ENCODE measurements at places on chromosomes 4 and X. TPM values are rescaled to one million over a fixed set of nuclear protein-coding genes. Genes with fewer than 3 reads are reported as not detected.
A peak's percentile ranks its signal among the peaks of the same experiment; 100 is the strongest.

The MAML3 gene
- total RNA-seq: 0.19 TPM

The RIBC1 gene
- total RNA-seq: 0.40 TPM

The NEXMIF gene
- not detected for total RNA-seq

The YY2 gene
- total RNA-seq: 1.8 TPM

The SOWAHB gene
- not detected for total RNA-seq

The CLCN3 gene
- total RNA-seq: 32.9 TPM

The CNKSR2 gene
- 0.06 TPM for total RNA-seq

The CCNB3 gene
- total RNA-seq: 0.32 TPM

The RHOXF1 gene
- total RNA-seq: not detected

The ARR3 gene
- not detected for total RNA-seq

The KLHL8 gene
- 6.7 TPM for total RNA-seq

The SERPINA7 gene
- total RNA-seq: not detected

The TCEAL7 gene
- total RNA-seq: 61.0 TPM

The MTTP gene
- total RNA-seq: 0.06 TPM

The PSMD10 gene
- 92.3 TPM for total RNA-seq

The CT83 gene
- not detected for total RNA-seq

GRCh38 chr4:160835789-160836188 lies 1328.0 kb downstream of the FSTL5 start:
- DNase-seq: peak; percentile 5

DNA sequence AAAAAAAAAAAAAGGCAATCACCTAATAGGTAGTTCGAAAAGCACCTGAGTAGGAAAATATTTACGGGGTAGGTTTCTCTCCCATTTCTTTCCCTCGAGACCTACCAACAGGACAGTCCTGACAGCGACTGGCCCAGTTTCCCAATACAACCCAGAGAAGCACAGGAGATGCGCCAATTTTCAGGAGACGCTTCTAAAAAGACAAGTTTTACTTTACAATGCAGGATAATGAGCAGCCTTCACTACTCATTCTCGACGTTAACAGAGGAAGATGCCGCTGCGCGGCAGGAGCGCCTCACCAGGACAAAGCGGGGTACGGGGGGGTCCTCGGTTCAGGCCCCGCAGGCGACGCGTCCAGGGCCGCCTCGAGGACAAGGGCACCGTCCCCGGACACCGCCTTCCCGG lies 708 bp downstream of the BCLAF3 start:
- DNase-seq: peak; percentile 1

DNA sequence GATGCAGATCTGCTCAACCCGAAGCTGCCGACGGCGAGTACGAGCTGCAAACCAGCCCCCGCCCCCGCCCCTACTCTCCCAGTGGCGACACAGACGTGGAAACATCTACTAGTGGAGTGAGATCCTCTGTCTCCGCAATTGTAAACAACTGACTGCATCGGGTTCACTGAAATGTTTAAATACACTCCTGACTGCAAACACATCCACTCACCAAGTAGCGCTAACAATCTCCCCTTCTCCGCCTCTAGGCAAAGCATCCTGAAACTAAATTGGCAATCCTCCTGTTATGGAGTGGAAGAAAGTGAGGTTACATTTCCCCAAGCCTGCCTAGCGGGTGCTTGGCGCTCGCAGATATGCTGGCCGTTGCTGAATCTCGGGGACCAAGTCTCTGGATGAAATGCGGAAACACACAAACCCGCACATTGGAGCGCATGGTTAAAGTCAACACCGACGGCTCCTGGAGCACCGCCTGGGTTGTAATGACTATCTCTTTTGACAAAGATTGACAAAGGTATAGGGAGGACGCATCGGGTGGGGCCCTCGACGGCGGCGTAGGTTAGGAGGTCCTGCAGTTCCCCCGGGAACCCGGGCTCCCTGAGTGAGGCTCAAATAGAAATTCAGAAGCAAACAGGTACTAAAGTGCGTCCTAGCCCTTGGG lies 117.0 kb upstream of the TEX13C start:
- no peak for DNase-seq

DNA sequence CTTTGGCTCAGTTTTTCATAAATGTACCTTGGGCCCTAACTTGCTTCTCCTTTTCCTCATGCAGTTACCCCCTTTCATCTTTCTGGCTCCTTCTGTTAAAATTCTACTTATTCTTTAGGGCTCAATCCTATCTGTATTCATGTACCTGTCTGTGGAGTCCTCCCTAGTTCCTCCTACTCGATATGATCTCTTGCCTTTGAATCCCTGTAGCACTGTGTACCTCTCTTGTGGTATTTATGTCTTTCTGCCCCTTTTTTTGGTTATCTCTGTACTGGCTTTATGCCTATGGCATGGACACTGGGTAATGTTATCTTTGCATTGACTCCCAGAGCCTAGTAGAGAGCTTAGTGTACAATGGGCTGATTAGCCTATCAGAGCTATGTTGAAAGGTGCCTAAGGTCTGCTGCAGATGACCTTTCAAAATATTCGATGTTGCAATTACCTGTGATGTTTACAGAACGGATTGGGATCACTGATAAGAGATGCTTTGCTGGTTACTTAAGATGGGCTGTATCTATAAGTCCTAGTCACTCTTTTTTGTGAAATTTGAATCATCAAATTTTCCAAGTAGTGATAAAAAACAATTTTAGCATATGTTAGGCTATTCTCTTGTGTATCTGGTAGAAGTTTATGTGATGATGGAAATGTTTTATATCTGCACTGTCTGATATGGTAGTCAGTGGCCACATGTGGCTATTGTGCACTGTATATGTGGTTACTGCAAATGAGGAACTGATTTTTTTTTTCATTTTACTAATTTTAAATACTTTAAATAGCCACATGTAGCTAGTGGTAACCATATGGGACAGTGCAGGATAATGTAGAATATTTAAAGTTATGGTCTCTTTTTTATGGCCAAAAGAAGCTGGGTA lies 33.5 kb downstream of the TMEM164 start:
- no peak for DNase-seq

- DNase-seq: peak; percentile 82
Measured at GRCh38 chr4:107718351-107718965, 1.6 kb downstream of the PAPSS1 start.

DNA sequence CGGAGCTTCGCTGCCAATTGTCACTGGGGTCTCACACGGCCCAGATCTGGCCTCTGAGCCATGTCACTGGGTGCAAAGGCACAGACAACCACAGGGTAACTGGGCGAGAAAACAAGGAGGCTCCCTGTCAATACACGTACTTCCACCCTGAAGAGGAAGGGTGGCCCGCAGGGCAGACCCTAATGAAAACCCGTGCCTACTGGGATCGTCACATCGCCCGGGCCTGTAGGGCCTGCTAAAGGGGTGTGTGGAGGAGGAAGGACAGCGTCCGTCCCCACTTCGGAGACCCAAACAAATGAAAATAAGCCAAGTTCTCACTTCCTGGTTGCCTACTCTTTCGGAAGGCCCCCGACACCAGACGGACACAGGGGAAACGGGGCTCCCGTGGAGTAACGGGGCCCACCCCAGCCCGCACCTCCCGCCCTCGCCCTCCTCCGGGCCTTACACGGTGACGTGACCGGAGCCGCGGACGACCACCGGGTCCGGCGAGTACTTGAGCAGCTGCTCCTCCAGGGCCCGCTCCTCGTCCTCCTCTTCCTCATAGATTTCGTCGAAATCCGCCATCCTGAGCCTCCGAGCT lies 578 bp downstream of the CHIC2 start:
- peak; percentile 22 for DNase-seq

GRCh38 chr4:6794189-6794588 lies 11.7 kb downstream of the KIAA0232 start:
- DNase-seq: no peak

DNA sequence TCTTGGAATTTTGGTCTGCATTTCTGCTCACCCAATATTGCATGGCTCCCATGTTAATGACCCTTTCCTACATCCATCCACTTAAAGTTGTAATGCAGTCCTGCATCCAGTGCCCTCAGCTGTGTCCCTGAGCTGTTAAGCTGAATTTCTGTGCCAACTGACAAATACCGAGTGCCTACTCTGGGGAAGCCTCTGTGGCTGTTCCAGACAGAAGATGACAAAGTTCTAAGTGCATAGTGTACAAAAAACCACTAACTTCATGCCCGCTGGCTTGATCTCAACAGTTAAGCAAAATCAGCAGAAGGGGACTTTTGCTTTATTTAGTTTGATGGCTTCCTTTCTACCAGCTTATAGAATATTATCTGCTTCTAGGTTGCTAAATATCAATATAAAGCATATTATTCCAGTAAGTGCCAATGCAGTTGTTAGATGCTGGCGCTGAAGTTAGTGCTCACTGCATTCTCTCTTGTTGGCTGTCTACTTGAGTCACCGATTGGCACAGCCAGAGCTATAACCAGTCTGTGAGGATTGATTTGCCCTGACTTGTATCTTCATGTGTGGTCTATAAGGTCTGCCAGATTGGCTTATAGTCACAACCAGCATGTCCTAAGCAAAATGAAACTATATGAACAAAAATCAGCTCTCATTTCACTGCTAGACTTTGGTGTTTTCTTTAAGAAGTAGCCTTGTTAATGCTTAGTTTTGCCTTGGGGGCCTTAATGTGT lies 98.9 kb downstream of the KLHL8 start:
- no peak for DNase-seq

DNA sequence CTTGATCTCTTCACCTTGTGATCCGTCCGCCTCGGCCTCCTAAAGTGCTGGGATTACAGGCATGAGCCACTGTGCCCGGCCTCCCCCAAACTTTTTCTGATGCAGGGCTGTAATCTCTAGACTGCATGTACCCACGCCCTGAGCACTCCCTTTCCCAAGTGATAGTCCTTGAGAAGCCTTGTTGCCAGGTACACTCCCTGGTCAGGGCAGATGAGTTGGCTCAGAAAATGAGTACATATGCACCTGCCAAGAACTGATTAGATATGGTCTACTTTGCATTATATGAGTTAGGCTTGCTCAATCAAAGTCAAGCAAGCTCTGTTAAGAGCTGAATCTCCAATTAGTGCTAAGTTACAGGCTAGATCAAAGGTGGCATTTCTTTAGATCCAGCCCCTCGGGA lies 20.3 kb downstream of the APOO start:
- no peak for DNase-seq

DNA sequence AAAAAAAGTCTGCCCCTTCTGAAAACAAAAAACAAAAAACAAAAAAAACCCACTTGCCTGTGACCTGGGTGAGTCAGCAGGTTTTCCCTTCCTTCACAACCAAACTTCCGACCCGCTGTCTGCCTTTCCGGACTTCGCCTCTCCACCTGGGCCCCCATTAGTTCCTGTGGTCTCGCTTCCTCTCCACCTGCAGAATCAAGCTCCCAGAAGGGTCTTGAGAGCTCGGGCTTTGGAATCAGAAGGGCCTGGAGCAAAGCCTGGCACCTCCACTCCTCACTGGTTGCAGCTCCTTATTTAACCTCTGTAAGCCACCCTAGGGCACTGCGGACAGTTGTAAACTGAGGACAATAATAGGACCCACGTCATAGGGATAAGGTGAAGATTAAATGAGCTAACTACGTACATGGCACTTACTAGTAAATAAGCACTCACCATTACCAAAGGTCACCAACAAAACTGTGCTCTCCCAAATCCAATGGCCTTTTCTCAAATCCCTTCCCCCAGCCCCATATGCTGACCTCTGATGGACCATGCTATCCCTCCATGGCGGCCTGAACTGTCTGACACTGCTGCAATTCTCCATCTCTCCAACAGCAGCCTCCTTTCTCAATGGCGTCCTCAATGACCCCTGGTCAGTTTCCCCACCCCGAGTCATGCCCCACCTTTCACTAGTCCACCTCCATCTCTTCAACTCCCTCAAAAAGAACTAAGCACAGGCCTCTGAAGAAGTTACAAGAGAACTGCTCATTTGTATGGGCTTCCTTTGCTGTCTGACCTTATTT lies 64.2 kb downstream of the IRF2 start:
- DNase-seq: no peak

GRCh38 chr4:172514011-172514410 lies 654.6 kb upstream of the GALNT7 start:
- DNase-seq: no peak

GRCh38 chr4:134807231-134807745 lies 605.7 kb upstream of the PABPC4L start:
- DNase-seq: peak; percentile 17

DNA sequence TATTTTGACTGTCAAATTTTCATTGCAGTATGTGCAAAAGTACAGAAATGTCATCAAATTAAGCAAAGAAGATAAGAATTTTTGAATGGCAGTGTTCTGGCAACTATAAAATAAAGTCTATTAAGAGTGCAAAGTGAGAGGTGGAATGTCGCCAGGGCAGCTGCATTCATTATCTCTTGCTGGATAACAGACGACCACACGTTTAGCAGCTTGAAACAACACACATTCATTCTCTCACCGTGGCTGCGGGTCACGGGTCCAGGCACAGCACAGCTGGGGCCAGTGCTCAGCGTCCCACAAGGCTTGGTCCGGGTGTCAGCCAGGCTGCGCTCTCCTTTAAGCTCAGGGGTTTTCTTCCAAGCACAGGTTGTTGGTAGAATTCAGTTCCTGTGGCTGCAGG lies 113.9 kb downstream of the GPR143 start:
- no peak for DNase-seq

GRCh38 chrX:341541-342101 lies 23.0 kb upstream of the GTPBP6 start:
- DNase-seq: no peak

- peak; percentile 96 for DNase-seq
Measured at GRCh38 chr4:148441986-148442831, at the start of gene NR3C2. TSS of gene NR3C2 (minus strand) at chr4:148442414.

DNA sequence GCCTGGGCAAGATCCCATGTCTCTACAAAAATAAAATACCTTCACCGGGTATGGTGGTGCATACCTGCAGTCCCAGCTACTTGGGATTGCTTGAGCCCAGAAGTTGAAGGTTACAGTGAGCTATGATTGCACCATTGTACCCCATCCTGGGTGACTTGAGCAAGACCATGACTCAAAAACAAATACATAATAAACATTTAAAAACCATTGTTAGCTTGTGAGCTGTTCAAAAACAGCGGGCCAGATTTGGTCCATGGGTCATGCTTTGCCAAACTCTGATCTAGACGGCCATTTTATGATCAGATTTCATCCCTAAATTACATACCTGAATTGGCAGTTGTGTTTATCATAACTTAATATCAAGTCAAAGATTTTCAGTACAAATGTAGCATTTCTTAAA lies 76.0 kb upstream of the GPM6B start:
- no peak for DNase-seq

GRCh38 chr4:102447413-102447812 lies 53.7 kb upstream of the NFKB1 start:
- DNase-seq: no peak

- peak; percentile 57 for DNase-seq
Measured at GRCh38 chr4:169117591-169118081, 107.6 kb upstream of the CBR4 start.

- DNase-seq: peak; percentile 8
Measured at GRCh38 chrX:109774136-109774535, 41.1 kb upstream of the ACSL4 start.

DNA sequence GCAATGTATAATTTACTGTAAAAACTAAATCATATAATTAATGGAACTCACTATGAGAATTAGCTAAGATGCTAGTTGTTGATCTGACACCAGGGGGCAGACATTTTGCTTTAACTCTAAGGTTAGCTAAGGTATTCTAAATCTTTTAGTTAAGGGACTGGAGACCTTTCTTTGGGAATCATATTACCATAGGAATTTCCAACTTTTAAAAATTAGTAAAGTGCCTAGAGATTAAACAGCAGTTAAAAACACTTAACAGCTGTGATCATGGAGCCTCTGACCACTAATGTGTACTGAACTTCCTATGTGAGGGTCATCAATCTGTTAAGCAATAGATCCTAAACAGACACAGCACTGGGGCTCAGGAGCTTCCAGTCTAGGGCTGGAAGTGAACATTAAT lies 226.6 kb downstream of the NSUN7 start:
- peak; percentile 79 for DNase-seq

- peak; percentile 28 for DNase-seq
Measured at GRCh38 chr4:74410272-74410671, 34.7 kb upstream of the AREG start.

All from LHCN-M2 (cell line).